ENCODE measurements at places on chromosomes 2 and 18.

GRCh38 chr18:21669736-21670285 is 34.8 kb downstream of the ABHD3 start:
- no peak for DNase-seq

GRCh38 chr2:160388464-160389263 is 104.9 kb downstream of the RBMS1 start:
- DNase-seq = no peak

GRCh38 chr2:98786179-98786578 is 55.2 kb upstream of the MGAT4A start:
- no peak for DNase-seq

GRCh38 chr2:20585359-20585709 is 65.6 kb downstream of the HS1BP3 start:
- no peak for DNase-seq

GRCh38 chr2:156673333-156673615 is 237.1 kb downstream of the GPD2 start:
- DNase-seq = no peak

DNA sequence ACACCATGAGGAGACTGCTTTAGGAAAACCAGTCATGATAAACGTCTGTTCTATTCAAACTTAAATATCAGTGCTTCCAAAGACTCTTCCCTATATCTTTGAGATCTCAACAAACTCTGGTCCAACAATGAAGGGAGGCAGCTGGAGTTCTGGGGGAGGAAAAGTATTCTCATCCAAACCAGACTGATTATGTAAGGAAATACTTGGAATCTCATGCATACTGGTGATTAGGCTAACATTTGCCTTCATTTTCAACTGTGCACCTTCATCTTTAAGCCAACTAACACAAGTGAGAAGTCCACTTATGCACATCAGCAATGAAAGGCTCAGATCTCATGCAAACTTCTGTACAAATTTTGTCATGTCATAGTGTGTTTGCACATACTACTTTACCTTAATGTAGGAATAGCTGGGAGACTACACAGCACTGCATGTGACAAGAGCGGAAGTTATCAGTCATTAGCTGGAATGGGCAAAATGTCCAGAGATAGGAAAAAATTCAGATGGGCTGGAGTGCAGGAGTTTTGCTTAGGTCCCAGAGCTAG is 67.5 kb upstream of the STK17B start:
- DNase-seq = no peak

DNA sequence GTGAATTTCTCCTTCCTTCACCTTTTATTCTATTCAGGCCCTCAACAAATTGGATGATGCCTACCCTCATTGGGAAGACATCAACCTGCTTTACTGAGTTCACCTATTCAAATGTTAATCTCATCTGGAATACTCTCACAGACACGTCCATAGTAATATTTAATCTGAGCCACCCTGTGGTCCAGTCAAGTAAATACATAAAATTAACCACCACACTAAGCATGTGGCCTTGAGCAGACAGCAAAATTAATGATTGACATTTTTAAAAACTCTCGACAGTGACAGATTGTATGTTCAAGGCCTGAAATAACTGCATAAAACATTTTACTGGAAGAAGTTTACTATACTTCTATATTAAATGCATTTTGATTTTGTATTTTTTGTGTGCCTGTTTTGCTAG is 540.6 kb upstream of the GCFC2 start:
- no peak for DNase-seq

DNA sequence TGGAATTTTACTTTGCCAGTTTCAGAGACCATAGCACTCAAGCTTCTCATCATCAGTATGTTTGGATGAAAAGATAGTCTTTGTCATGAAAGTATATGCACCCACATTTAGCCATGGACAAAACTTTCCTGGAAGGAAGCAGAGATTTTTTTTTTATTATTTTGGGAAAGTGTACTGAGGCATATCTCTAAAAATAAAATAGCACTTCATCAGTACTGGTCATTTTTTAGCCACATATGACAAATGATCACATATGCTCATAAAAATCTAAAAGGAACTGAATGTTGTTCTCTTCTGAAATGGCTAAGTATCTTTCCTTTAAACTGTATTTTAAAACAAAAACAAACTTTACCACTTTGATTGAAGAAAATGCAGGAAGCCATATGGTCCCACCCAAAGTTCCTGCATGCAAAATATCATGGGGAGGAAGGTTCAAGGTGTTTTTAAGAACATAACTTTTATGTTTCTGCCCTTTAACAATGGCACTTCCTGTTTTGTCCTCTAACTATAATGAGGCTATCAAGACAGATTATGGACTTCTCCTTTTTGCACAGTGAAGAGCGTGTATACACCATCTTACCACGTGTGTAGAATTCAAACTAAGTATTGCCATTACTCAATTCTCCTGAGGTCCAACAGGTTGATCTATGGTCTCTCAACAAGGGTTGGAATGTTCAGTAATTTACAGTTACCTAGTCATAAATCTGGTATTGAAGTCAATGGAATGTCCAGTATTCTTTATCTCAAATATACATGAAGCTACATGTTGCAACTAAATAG is 77.1 kb upstream of the SLC39A10 start:
- DNase-seq = no peak

DNA sequence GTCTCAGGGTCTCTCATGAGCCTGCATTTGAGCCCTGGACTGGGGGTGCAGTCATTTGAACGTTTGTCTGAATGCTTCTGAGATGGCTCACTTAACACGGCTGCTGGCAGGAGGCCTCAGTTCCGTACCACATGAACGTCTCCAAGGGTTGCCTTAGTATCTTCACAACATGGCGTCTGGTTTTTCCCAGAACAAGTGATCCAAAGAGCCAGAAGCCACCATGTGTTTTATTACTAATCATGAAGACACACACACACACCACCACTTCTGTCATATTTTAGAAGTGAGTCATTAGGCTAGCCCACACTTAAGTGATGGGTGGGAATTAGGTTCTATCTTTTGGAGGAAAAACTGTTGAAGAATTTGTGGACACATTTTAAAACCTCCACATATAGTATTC is 15.0 kb upstream of the MYO1B start:
- DNase-seq = peak; percentile 96

DNA sequence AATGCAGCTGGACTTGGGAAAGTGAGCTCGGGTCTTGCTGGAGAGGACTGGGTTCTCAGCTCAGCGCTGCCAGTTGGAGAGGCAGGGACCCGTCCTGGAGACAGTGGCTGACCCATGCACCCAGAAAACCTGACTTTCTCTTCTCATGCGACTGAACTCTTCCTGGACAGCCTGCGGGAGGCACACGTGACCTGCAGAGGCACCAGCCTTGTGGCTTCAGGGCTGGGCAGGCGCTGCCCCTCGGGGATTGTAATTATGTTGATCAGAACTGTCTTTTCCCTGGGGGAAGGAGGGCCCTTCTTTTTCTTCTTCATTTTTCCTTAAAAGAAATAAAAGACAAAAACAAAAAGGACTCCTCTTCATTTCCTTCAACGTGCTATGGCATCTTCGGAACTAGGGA is 198.1 kb downstream of the VAPA start:
- DNase-seq = no peak

DNA sequence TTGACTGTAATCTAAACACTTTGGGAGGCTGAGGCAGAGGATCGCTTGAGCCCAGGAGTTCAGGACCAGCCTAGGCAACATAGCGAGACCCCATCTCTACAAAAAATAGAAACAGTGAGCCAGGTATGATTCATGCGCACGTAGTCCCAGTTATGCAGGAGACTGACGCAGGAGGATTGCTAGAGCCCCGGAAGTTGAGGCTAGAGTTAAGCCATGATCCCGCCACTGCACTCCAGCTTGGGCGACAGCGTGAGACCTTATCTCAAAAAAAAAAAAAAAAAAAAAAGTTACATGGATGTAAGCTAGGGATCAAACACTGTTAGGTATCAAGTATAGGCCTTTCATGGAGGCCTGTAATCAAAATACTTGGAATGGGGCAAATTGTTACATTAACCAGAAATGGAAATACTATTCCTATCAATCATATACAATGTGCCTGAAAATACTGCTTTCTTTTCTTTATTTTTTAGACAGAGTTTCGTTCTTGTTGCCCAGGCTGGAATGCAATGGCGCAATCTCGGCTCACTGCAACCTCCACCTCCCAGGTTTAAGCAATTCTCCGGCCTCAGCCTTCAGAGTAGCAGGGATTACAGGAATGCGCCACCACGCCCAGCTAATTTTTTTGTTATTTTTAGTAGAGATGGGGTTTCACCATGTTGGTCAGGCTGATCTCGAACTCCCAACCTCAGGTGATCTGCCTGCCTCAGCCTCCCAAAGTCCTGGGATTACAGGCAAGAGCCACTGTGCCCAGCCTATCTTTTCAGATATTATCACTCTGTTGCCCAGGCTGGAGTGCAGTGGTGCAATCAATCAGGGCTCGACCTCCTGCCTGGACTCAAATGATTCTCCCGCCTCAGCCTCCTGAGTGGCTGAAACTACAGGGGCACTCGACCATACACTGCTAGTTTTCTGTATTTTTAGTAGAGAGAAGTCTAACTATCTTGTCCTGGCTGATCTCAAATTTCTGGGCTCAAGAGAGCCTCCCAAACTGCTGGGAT is 27.2 kb downstream of the XPO1 start:
- DNase-seq = no peak

GRCh38 chr2:29225814-29226213 is 110.6 kb downstream of the CLIP4 start:
- DNase-seq = no peak

DNA sequence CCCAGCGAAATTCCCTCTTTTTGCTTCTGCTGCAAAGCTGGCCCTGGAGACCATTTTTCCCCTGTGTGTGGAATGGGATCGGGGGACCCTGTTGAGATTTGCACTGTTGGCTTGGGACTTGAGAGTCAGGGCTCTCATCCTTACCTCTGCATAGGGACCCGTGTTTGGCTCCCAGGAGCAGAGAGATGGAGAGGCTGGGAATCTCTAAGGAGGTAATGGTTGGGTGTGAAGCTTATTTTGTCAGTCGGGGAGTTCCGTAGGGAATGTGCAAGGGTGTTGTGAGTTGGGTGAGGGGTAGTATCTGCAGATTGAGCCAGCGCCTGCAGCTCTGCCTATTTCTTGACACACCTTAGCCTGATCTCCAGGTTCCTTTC is 4.5 kb downstream of the GATA6 start:
- DNase-seq = no peak

DNA sequence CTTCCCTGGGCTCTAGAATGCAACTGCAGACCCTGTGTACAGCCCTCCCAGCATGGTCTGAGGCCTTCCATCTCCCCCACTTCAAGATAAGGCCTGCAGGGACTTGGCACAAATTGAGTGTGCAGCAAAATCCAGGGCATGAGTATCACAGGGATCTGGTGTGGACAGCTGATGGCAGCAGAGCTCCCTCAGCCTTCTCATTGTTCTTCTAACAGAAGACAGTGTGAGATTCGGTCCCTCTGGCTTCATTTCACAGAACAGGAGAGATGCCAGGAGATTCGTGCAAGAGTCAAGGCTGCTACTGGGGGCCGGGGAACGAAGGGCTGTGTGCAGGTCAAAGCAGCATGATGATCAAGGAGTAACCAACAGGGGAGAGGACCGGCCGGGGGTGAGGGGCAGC is 85.8 kb downstream of the UXS1 start:
- peak; percentile 56 for DNase-seq

- DNase-seq = peak; percentile 43
These were observed 249.9 kb upstream of the SIX2 start for GRCh38 chr2:45259138-45259537.

- DNase-seq = no peak
These were observed 882.9 kb upstream of the ZEB2 start for GRCh38 chr2:145402706-145403277.

DNA sequence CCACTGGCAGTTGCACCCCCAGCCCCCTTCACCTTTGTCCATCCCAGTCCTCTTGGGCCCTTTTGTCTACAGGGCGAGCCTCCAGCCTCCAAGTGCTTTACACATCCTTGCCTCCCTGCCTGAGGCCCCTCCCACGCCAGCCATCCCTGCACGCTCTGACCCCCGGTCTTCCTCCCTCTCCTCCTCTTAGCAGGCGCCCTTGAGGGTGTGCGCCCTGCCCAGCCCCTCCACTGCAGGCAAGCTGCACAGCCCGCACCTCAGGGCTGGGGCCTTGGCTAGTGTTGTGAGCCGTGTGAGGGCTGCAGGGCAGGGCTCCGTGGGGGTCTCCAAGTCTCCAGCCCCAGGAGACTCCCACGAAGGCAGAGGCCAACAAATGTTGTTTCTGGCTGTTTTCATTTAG is 6.9 kb downstream of the BOK start:
- DNase-seq = no peak

DNA sequence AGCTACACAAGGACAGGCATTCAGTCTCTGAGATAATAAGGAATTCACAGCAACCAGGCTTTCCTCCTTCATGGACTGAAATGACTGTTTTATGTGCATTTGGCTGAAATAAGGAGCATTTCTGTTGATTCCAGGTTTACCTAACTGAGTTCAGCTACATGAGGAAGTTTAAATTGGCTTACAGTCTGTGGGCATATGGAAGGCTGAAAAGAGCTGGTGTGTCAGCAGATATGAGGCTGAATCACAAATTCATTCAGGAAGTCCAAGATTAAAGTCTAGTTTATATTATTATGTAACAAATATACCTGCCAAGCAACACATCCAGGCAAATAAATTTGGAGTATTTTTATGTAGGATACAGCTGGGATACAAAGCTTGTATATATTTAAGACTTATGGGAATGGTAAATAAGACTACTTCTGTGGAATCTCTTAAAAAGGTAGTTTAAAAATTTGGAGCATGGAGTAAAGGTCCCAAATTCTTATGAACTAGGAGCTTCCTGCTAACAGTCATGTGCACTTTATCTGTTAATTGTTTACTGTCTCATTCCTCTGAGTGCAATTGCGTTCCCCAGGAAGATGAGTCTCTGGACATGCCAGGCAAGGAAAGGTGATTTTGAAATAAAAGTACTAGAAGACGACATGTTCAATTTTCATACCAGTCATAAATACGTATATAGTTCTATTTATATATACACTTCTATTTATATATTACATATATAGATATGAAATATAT is 53.0 kb downstream of the ZC3H8 start:
- no peak for DNase-seq

DNA sequence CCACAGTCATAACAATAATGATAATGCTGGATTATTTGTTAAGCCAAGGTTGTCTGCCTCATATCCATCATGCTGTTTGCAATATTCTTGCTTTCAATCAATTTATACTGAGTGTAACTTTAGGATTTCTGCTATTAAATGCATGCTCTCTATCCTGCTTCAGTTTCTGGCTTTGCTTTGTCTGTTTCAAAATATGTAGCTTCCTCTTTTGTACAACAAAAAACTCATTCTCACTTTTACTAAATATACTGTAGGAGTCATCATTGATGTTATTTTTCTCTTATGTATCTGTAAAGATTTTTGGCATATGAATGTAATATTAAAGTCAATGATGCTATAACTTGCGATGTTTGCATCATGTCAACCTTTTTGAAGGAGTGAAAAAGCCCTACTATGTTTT is 149.3 kb downstream of the GPD2 start:
- no peak for DNase-seq

- no peak for DNase-seq
These were observed 17.0 kb upstream of the KANSL1L start for GRCh38 chr2:210188190-210188589.

- DNase-seq = peak; percentile 96
These were observed at the start of gene DTNA for GRCh38 chr18:34709750-34710441. Gene DTNA, plus strand, starts transcription at chr18:34710298. Its CDS starts 45,679 bp downstream, at chr18:34755977.

GRCh38 chr18:50807176-50807575 is 12.6 kb downstream of the MRO start:
- DNase-seq = no peak

- DNase-seq = peak; percentile 84
These were observed 7.4 kb upstream of the MBOAT2 start for GRCh38 chr2:9010866-9011265.

GRCh38 chr2:119749477-119750012 is 10.2 kb upstream of the PTPN4 start:
- peak; percentile 82 for DNase-seq
